HuH-7 (cell line): ENCODE measurements at places on chromosomes 7 and 10.

DNA sequence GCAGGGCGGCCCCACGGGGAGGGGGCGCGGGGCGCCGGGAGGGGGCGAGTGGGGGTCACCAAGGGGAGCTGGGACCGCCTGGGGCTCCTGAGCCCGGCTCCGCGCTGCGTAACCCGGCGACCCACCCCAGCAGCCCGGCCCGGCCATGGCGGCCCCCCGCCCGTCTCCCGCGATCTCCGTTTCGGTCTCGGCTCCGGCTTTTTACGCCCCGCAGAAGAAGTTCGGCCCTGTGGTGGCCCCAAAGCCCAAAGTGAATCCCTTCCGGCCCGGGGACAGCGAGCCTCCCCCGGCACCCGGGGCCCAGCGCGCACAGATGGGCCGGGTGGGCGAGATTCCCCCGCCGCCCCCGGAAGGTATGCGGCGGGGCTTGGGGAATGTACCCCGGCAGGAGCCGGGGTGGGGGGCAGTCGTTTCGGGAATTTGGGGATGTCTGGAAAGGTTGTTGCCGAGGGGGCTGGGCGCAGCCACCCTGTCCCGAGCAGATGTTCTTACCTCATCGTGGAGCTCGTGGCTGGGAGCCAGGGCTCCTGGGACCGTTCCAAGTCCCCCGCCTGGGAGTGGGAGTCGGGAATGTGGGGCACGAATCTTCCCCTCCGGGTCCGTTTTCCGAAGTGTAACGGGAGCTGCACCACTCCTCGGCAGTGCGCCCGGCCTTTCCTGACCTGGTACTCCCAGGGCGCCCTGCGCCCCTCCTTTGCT, 431 bp downstream of the ZYX start:
- peak; percentile 59 for DNase-seq

DNA sequence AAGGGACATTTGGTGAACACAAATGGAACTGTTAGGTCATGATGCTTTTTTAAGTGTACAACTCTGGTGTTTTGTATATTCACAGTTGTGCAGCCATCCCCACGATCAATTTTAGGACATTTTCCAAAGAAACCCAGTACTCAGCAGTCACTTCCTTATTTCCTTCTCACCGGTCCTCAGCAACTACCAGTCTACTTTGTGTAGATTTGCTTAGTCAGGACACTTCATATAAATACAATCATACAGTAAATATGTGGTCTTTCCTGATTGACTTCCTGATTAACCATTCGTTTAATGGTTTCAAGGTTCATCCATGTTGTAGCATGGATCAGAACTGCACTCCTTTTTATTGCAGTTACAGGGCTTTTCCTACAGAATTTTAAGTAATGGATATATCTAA, 14.4 kb downstream of the SGPL1 start:
- no peak for DNase-seq

DNA sequence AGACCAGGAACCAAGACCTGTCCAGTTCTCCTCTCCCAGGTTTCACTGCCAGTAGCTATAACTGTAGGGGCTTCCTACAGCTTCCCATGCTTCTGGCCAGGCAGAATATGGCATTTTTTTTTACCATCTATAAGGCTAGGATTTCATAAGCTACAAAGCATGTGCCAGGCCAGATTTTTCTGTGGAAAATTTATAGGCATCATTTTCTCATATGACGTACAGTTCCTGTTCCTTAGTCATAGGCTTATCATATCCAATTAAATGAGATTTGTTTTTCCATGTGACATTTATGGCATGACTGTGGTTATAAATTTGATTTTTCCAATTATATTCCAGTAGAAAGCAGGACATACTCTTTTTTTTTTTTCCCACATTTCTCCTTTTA, 208.6 kb upstream of the NPY start:
- DNase-seq: no peak

GRCh38 chr10:133143200-133143533, 16.9 kb upstream of the KNDC1 start:
- DNase-seq: no peak

GRCh38 chr10:126391192-126391885, 3.1 kb upstream of the ADAM12 start:
- DNase-seq: no peak

DNA sequence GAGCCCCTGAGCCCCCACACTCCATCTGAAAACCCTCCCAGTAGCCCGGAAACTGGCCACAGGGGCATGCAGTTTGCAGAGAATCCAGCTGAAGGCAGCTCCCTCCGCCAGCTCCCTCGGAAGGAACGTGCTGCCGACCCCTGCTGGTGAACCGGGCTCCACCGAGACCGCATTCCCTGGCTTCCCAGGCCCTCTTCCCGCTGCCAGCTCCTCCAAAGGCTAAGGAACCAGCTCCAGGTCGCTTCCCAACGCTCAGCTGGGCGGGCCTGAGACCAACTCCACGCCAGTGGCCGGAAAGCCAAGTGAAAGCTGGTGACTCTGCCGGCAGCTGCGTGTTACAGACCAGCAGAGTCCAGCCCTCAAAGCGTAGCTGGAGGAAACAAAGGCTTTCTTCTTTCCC, 35.8 kb downstream of the GPER1 start:
- peak; percentile 93 for DNase-seq

GRCh38 chr7:24456526-24457218, 116.6 kb upstream of the PALS2 start:
- peak; percentile 25 for DNase-seq

- no peak for DNase-seq
These were observed 10.2 kb downstream of the CHST15 start for GRCh38 chr10:124083047-124083739.

DNA sequence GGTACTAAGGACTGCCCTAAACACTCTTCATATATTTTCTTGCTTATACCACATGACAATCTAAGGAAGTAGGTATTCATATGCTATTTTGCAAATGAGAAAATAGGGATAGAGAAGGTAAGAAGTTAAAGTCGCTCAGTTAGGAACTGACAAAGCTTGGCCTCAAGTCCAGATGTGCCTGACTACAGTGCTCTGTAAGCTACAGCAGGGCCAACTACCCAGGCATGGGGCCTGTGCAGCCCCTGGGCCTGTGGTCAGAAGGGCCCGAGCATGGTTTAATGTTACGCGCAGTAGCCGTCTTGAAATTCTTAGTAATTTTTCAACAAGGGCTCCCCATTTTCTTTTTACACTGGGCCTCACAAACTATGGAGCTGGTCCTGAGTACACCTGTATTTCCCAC, 146.2 kb downstream of the GLI3 start:
- no peak for DNase-seq

DNA sequence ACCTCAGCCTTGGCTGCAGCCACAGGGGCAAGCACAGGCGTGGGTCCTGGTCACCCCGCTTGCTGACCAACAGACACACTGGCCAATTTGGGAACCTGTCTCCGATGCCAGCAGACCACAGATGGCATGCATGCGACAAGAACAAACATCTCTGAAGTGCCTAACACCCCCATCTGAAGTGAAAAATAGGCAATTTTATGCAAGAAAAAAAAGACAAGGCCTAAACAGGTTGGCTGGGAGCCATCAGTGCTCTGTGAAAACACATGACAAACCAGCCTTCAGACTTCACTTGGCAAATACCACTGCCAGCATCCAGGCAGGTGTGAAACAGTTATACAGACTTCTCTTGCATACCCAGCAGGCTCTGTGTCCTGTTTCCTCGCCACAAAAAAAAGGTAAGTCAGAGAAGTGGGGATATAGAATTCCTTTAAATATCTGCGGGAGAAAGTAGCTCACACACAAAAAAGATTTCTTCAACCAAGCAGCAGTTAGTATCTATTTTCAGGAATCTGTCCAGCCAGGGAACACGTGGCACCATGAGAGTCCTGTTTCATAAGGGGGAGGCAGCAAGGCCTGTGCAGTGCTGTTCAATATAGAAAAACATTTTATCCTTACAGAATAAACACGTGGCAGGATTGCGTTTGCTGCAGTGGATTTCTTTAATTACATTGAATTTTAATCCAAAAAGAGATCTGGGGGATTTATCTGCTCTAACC, 293.4 kb upstream of the MKLN1 start:
- no peak for DNase-seq

DNA sequence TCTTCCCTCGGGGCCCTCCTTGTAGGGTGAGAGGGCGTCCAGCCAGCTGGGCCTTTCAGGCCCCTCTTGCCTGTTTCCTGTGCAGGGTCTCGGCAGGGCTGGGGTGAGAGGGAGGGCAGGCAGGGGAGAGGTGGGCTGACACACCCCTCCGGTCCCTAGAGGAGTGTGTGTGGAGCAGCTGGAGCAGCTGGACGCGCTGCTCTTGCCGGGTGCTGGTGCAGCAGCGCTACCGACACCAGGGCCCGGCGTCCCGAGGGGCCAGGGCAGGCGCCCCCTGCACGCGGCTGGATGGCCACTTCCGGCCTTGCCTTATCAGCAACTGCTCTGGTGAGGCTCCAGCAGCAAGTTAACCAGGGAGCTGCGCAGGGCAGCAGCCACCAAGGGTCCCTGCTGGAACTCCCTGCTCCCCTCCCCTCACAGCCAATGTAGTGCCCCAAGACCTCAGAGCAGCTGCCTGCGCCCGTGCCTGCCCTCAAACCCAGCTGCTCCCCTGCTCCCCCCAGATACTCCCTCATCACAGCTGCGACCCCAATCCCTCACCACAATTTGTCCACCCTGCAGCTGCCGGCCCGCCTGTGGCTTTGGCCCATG, 15.7 kb upstream of the ZNF862 start:
- no peak for DNase-seq

GRCh38 chr10:102492983-102493382, 9.5 kb downstream of the ACTR1A start:
- no peak for DNase-seq

- no peak for DNase-seq
These were observed 66.9 kb downstream of the ZNRF2 start for GRCh38 chr7:30351286-30351685.

- no peak for DNase-seq
These were observed 133.8 kb upstream of the HDAC9 start for GRCh38 chr7:18361756-18362155.

GRCh38 chr7:56092789-56093531, at the start of gene PHKG1:
PHKG1 (minus strand) TSS chr7:56092952; CDS start chr7:56088941, 4,011 bp downstream.
- DNase-seq: peak; percentile 74

DNA sequence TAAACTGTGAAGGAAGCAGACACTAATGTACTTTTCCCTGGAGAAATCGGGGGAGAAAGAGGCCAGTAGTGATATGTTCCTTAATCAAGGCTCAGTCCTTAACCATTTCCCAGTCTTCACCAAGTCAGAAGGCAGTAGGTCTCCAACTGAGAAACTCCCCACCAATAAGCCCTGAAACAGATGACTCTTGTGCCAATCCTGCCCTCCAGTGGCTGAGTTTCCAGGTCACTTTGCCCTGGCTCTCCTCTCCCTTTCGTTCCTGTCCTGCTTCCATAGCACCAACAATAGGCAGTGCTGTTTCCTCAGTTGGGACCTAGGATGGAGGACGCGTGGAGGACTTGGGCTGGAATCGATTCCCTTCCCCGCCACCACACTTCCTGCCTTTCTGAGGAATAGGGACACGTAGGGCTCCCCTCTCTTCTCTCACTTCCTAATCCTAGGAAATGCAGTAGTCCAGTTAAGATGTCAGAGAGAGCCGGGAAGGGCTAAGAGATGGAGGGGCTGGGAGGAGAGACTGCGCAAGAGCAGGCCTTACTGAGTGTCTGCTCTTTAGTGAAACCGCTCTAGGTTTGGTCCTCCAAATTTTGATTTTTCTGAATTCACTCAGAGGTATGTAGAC, 23.4 kb downstream of the ATOH7 start:
- DNase-seq: peak; percentile 42

DNA sequence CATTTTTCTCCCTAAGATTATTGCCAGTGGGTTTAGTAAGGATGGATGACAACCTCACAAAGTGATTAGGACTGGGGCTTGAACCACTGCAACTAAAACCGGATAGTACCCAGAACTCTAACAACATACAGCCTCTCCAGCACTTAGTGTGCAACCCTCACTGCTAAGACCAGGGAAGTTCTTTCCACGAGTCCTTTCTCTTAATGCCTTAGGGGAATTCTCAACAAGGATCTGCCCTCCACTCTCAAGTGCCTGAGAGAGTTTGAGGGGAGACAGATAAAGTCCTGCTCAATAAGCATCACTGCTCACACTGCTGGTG, 104.6 kb downstream of the NRP1 start:
- no peak for DNase-seq

- no peak for DNase-seq
These were observed 2.6 kb downstream of the MYO1G start for GRCh38 chr7:44976040-44976745.

GRCh38 chr10:22599048-22599561, 115.3 kb downstream of the PIP4K2A start:
- no peak for DNase-seq

GRCh38 chr7:37174460-37174859, 274.2 kb downstream of the ELMO1 start:
- DNase-seq: no peak

- DNase-seq: no peak
These were observed 12.3 kb downstream of the BTAF1 start for GRCh38 chr10:91935886-91936285.

- DNase-seq: no peak
These were observed 23.6 kb upstream of the FGL2 start for GRCh38 chr7:77223261-77223660.

GRCh38 chr10:57320416-57320815, 947.3 kb downstream of the IPMK start:
- DNase-seq: no peak

DNA sequence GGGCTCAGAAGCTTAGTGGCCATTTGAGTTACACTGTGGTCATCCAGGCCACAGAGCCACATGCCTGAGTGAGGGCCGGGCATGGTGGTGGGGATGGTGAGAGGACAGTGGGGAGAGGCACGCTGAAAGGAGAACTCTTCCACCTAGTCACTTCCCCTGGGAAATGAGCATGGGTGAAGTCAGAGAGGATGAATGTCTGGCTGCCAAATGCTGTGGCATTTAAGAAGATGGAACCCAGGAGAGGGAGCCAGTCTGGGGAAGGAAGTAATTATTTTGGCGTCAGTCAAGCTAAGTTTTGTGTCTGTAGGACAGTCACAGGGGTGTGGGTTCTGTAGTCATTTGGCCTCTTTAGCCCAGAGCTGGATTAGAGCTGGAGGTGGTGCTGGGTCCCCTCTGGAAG, 86.0 kb upstream of the PODXL start:
- DNase-seq: no peak

GRCh38 chr10:78757344-78757925, 311.3 kb upstream of the ZMIZ1 start:
- no peak for DNase-seq

GRCh38 chr7:34454381-34454780, 203.6 kb upstream of the NPSR1 start:
- DNase-seq: peak; percentile 17

GRCh38 chr7:30168835-30169573, 34.2 kb downstream of the MTURN start:
- DNase-seq: no peak

GRCh38 chr10:95478935-95479334, 82.2 kb downstream of the SORBS1 start:
- DNase-seq: no peak

DNA sequence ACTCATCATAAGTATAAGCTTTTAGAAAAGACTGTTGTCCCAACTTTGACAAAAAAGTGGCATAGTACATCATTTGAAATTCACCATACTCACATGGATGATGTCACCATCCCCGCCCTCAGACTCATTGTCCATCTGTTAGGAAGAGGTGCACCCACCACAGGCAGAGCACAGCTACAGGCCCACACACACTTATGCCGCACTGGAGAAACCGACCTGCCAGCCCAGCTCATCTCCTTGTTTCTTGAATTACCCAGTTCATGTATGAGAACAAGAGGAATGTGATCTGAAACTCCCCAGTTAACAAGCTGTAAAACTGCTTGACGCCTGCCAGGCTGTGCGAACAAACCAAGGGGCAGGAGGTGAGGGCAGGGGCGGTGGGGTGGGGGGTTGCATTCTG, 312.0 kb downstream of the DPP6 start:
- no peak for DNase-seq
